Stimulated activated CD4-positive, alpha-beta T cell treated with anti-CD3 and anti-CD28 coated beads, Interleukin-2, amount 100 ng/mL, for 4 hours (primary cell): ENCODE measurements at places on chromosomes 16 and 17.
A peak's percentile ranks its signal among the peaks of the same experiment; 100 is the strongest.

GRCh38 chr17:42422412-42422957, 571 bp downstream of the CAVIN1 start:
- no peak for DNase-seq

DNA sequence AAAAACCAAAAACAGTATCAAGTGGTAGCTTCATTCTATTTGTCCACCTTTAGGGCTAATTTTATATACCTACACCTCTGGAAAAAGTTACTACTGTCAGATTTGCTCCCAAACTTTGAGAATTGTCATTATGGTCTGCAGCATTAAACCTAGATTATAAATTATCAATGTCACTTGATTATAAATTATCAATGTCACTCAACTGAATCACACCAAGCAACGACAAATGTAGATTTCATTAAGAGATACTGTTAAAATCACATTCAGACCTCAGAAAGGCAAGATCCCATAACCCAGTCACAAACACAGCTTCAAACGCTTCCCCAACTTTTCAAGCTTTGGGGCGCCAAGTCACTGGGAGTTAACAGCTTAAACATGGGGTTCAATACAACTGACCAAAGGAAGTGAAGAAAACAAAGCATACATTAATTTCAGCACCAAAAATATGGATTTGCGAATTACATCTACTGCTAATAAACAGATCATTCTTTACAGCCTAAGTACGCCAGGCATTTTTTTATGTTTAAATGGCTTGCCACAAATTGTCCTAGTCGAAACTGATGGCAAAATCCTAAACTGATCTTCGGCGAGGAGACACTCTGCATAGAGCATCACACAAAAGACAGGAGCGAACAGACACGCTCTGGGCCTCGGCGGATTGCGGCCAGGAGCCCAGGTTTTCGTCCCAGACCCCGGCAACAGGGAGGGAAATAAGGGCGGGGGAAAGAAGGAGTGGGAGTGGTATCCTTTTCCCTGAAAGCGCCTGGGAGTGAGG, 981 bp downstream of the GLG1 start:
- no peak for DNase-seq

DNA sequence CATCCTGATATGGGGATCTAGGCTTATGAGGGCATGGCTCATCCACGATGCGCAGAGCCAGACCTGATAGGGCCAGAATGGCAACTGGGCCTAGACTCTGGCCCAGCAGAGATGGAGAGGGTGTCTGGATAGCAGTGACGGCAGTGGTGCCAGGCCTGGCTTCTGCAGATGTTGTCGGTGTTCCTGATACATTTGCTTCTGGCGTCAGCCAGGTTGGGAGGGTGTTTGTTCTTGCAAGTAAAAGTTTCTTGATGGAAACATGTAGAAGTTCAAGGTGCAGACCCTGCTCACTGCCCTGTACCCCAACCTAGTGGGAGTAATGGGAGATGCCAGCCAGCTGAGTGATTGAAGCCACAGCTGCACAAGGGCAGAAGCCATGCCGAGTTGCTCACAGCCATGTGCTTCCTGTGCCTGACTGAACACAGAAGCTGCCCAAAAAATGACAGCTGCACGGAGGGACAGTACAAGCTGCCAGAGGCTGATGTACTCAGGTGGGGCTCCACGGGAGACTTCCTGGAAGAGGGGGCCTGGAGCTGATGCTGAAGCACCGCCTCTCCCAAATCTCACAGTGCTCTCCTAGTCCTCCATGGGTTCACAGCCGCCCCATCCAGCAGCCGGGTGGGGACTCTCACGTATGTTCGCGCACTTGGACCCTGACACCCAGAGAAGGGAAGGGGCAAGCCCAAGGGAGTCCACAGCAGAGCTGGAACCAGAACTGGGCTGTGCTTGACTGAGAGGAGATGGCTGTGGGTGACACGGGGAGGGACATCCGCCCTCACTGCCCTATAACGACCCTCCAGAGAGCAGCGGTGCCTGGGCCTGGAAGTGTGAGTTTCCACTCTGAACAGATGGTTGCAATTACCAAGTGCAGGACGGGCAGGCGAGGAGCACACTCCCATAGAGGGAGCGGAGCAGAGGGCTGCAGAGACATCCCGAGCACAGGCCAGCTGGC, 78.7 kb downstream of the N4BP1 start:
- DNase-seq = no peak

DNA sequence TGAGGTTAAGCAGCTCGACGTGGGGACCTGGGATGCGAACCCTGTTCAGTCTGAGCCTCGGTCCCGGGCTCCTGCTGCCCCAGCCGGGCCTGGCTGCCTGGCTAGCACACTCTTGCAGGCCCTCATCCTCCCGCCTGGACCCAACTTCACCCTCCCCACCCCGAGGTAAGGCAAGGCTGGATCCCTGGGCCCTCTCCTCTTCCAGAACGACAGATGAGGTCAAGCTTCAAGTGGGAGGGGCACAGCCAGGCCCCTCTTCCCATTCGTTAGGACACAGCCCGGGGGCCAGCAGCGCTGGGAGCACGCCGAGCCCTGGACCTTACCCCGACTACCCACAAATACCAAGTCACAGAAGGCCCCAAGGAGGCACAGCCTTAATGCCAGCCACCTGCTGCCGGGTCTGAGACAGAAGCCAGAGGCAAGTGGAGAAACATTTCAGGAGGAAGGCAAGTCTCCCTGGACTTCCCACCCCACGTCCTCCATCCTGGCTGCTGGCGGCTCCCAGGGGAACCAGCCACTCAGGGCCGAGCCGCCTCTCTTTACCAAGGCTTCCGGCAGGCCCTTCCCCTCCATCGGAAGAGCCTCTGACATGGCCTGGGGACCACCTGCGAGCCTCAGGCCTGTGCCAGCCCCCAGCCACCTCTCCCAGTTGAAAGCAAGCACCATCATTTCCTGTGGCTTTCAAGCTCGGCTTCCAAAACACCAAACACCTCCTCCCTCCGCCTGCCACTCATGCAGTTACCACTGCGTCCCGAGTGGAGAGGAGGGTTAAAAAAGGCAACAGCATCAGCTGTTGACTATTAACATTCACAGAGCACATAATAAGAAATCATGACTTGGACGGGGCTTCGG, 59.9 kb downstream of the RPH3AL start:
- DNase-seq = no peak

DNA sequence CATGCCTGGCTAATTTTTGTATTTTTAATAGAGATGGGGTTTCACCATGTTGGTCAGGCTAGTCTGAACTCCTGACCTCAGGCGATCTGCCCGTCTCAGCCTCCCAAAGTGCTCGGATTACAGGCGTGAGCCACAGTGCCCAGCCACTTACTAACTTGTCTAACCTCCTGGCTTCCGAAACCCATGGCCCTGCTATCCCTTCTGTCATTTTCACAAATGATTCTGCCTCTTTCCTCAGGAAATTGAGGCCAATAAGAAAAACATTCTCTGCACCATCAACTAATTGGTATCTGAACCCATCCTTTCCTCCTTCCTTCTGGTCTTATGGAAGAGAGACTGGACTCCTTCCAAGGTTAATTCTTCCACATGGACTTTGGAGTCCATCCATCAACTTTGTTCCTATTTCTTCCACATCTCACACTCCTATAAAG, 27.9 kb upstream of the TNRC6A start:
- no peak for DNase-seq

DNA sequence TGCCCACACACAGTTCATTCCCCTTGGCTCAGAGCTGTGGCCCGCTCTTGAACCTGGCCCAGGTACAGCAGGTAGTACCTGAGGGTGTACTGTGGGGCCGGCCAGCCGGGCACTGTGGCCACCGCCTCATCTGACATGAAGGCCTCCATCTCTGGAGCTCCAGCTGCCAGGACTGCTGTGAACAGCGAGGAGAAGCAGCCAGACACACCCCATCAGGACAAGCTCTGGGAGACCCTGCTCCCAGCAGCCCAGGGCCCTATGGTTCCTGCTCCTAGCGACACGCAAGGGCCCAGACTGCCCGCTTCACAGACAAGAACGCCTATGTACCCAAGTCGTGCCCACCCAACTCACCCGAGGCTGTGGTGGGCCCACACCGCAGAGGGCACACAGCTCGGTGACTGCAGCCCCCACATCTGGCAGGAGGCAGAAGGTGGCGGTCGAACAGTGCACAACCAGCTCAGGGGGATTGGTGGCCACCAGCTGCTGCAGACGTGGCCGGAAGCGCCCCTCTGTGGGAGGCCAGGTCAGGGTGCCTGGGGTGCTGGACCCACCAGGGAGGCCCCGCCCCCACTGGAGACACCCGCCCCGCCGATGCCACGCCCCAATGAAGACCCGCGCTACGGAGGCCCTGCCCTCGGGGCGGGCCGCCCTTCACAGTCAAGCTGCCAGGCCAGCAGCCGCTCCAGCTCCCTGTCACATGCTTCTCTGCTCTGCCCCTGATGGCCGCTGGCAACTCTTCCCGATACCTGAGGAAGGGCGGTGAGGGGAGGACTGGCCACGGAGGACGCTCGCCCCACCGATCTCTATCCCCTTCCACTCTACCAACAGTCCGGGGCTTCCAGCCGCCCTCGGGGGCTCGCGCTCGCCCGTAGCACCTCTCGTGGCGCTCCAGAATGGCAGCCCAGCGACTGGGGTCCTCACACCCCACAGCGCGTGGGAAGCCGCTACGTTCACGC, 1.1 kb upstream of the STUB1 start:
- DNase-seq = no peak

DNA sequence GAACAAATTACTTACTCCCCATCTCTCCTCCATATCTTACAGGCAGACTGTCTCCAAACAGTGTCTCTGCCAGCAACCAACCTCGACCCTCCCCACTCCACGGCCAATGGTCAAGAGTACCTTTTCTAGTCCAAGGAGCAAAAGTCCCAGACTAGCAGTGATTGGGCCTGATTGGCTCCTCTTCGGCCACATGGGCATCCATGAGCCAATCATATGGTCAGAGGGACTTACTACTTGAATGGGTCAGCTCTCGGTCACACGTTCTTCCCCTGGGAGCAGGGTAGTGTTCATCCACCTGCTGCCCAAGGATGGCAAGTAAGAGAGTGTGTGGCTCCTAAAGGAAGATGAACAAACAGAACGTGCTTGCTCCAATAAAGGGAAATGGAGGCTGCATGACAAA, 84.6 kb downstream of the C16orf78 start:
- DNase-seq = no peak

DNA sequence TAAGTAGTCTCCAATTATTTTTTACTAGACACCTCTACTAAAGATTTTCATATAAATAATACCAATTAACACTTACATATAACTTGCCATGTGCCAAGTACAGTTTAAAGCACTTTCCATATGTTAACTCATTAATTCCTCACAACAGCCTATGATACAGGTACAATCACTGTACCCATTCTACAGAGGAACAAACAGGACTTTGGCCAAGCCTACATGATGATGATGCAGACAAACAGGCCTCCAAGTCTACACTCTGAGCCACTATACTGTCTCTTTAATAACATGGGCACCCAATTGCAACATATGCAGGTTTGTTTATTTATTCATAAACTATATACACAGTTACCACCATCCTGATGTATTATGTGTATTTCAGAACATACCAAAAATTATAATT, 46.0 kb downstream of the TOX3 start:
- no peak for DNase-seq

- DNase-seq = no peak
Measured at GRCh38 chr16:48109475-48109874, 46.3 kb downstream of the ABCC12 start.

GRCh38 chr16:70725024-70725911, 39.4 kb upstream of the MTSS2 start:
- no peak for DNase-seq

DNA sequence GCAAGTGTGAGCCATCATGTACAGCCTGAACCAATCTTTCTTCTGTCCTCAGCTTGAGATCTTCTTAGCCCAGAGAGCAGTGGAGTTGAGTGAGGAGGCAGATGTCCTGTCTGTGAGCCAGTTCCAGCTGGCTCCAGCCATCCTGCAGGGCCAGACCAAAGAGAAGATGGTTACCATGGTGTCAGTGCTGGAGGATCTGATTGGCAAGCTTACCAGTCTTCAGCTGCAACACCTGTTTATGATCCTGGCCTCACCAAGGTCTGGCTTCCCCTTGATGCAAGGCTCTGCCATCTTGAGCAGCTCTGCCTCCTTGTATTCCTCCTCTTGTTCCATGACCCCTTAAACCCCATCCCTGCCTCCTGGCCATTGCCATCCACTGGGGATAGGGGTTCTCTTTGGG, 9.6 kb downstream of the CDK5RAP3 start:
- no peak for DNase-seq

DNA sequence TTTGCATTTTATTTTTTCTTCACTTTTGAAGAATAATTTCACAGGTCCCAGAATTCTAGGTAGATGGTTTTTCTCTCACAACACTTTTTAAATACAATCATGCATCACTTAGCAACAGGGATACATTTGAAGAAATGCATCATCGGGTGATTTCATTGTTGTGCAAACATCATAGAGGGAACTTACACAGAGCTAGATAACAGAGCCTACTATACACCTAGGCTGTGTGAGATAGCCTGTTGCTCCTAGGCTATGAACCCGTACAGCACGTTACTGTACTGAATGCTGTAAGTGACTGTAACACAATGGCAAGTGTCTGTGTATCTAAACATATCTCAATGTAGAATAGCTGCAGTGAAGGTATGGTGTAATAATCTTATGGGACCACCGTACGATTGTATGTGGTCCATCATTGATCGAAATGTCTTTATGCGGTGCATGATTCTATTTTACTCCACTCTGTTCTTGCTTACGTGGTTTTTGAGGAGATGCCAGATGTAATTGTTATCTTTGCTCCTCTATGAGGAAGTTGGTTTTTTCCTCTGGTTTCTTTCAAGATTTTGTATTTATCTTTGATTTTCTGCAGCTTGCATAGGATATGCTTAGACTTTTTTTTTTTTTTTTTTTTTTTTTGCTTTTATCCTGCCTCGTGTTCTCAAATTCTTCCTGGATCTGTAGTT, 35.5 kb upstream of the TMEM92 start:
- DNase-seq = no peak

DNA sequence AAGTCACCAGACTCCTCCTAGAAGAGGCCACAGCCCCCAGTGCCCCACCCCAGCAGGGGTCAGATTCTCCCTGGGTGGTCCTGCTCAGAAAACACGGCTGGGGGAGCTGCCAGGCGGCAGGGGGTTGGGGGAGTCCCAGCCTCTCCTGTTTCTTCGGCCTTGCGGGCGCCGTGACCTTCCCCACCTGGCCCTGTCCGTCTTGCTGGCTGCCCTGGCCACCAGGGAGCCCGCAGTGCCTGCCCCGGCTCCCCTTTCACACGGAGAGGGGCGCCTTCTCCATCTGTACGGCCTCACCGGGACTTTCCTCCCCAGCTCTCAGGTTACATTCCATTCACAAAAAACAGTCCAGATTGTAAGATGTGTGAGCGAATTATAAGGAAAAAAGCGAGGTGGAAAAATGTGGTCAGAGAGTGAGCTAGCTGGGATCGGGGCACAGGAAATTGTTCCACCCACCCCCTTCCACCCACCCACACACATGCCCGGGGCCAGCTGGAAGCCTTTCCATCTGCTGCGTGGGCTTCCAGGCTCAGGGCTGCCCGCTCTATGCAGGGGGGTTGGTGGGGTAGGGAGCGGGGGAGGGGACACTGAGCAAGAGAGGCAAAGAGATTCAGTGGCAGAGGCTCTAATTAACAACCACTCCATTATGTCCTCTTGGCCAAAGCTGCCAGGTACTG, 14.6 kb upstream of the CIBAR2 start:
- DNase-seq = peak; percentile 73

- DNase-seq = no peak
Measured at GRCh38 chr17:71110326-71110725, 941.0 kb downstream of the KCNJ2 start.
